ENCODE measurements at places on chromosomes 6 and 20.
A peak's percentile ranks its signal among the peaks of the same experiment; 100 is the strongest.

DNA sequence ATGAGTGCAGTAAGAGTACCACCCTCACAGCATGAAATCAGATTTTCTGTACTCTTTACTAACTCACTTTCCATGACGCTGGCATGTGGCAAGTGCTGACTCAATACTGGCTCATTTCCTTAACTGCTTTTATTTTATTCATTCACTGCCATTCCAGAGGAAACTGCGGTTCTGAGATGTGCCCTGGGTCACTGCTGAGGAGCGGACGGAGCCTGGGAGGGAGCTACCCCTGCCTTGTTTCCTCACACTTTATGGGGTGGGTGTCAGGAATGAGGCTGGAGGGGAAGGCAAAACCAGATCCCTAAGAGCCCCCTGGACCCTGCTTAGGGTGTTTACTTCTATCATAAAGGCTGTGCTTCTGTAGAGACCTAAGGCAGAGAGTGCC is 14.4 kb downstream of the NT5E start:
- no peak for DNase-seq

DNA sequence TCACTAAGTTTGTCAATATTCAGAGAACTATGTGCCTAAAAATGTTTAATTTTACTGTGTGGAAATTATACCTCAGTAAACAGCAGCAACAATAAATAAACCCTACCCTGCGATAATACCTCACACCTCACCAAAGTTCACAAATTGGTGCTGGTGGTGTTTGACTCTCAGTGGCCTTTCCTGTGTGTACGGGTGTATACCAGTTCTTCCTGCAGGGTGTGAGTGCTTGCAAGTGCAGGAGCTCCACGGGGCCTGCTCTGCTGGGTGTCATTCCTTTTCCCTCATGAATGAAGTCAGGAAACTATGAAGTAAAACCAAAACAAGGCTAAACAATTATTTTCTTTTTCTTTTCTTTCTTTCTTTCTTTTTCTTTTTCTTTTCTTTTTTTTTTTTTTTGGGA is 4.1 kb upstream of the ENPP5 start:
- no peak for DNase-seq

DNA sequence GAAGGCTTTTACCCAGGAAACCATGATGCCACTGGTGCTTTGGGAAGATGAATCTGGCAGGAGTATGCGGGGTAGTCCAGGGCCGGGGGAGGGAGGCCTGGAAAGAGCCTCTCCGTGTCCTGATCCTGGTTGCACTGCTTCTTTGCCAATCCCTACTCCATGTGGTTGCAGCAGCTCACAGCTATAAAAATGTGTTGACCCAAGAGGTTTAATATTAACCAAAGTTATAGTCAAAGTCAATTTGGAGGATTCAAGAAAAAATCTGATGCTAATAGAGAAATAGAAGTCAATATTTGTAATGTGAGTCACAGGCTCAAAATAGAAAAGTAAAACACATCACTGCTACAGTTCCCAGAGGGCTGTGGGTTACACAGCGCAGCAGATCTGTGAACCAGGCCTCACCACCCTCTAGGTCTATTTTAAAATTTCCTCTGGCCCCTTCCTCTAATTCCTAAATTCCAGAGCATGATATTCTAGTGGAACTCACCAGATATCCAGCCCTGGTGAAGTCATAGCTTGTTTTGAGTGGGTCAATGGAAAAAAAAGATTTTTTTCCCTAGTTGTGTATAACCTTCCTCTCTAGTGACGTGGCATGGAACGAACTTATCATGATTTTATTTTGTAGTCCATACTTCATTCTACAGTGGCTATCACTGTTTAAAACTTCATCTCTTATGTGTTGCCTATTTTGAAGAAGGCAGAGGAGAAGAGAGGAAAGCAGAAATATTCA is 63.2 kb upstream of the BMP2 start:
- DNase-seq, result no peak

DNA sequence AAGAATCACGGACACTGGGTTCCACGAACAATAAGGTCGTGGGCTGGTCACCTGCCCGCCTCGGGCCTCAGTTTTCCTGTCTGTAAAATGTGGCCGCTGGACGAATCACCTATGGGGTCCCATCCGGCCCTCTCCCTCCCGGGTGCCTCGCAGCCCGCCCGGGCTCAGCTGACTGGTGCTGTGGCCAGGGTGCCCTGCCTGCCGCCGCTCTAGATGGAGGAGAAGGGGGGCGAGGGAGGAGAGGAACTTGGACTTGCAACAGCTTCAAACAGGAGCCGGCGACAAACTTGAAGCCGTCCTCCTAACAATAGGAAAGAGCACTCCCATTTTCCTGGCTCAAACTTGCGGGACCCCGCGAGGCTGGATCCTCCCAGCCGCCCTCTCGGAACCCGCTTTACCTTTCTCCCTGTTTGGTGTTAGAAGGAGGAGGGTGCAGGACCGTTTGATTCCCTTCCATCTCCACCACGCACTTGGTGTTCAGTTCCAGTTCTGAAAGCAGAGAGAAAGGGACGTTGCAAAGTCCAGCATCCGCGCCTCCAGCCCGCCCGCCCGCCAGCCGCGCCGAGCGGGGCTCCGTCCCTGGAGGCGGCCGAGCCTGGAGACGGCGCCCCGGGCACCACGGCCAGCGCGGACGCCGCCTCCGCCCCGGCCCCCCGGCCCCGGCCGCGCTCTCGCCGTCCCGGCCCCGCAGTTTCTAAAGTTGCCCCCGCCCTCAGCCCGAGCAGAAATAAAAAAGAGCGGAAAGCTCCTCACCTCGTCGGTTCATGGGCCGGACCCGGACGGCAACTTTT is 584 bp downstream of the KIF13A start:
- peak; percentile 85 for DNase-seq

DNA sequence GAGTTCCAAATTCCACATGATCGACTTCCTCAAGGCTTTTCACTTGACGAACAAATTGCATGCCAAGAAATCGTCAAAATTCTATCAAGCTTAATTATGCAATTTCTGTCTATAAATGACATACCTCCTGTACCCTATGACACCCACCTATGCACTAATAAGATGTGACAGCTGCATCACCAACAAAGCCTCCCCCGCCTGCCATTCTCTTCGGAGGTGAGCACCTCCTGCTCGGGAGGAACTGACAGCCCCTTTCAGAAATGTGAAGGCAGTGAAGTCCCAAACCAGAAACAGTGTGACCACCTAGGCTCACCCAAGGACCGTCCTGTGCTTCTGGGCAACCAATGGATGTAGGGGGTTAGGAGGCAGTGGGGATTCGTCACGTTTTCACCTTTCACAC is 37.1 kb downstream of the GPR6 start:
- no peak for DNase-seq

GRCh38 chr6:36221674-36222073 is 25.1 kb downstream of the BRPF3 start:
- no peak for DNase-seq
